HCT116 (cell line): ENCODE measurements at places on chromosomes 12 and 14.

GRCh38 chr14:99718811-99719192 lies 34.7 kb downstream of the CYP46A1 start:
- no peak for DNase-seq

DNA sequence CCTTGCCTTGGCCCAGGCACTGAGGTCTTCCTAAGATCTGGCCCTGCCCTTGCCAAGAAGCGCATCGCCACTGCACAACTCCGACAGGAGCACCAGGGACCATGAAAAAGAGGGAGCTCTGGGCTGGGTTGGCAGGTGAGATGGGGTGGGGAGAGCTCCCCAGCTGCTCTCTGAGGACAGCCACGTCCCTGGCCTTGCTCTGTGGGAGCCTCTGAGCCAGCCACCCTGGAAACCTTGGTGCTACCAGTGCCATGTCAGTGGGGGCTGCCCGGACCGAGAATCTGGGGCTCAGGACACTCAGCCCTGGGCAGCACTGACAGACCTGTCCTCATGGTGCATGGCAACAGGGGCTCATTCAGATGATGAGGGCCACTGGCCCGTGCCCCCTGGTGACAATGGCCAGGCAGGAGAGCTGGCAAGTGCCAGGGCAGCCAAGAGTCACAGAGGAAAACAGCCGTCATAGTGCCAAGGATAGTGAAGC lies 134.8 kb downstream of the ZFP36L1 start:
- DNase-seq = no peak

DNA sequence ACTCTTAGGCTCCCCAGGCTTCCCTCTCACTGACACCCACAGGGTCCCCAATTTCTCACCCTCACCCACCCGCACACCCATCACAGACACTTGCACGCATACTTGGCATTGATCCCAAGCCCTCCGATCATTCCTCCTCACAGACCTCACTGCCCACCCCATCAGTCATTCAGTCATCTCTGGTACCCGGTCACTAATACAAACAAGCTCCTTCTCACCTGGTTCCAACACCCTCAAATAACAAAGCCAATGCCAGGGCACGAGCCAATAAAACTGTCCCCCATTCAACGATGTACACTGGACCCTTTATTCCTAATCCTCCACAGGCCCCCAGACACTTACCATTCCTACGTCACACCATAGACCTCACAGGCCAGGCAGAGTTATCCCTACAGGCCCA lies 2.3 kb downstream of the ZNF605 start:
- DNase-seq = no peak

GRCh38 chr12:123390498-123391426 lies 6.8 kb downstream of the KMT5A start:
- no peak for DNase-seq

DNA sequence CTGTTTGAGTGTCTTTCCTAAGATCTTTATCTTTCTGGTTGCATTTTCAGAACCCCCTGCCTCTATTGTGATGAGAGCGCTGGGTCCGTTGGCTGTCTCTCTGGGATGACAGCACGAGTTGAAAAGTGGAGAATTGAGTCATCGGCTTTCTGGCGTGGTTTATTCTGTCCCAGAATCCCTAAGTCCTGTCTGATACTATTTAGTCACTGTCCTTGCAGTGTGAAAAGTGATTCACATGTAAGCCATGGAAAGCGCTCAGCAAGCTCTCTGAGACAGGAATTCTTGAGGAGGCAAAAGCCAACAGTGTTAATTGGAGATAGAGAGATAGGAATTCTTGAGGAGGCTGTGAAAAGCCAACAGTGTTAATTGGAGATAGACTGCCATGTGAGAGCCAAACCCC lies 121.7 kb downstream of the CHST11 start:
- DNase-seq = no peak

- no peak for DNase-seq
These were observed 75.0 kb upstream of the OVCH1 start for GRCh38 chr12:29572464-29572863.

DNA sequence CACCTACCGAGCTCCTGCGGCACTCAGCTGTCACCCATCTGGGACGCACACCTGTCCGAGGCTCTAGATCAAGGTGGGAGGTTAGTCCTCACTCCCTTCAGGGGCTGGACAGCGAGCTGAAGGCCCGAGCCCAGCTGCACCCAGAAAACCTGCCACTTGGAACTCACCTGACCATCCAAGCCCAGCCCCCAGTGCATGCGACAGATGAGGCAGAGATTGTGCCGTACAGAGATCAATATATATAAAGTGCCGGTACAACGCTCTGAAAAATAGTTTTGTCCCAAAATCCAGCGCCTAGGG lies 3.0 kb downstream of the ANKRD9 start:
- no peak for DNase-seq

DNA sequence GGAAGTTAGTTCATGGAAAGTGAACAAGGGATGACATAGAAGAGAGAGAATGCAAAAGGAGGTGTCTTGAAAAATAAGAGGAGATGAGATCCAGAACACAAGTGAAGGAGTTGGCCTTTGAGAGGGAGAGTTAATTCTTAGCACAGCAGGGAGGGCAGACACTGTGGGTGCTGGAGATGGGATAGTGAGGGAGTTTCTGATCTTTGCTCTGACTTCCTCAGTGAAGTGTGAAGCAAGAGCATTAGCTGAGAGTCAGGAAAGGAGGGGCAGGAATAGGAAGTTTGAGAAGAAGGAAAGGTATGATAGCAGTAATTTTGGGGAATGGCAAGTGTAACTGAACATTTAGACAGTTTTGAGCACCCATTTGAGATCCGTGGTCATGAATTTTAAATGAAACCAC lies 75.8 kb upstream of the COCH start:
- no peak for DNase-seq
